ENCODE measurements at places on chromosomes 16 and 17.

GRCh38 chr17:72411124-72411563 is 290.3 kb downstream of the SOX9 start:
- DNase-seq, result no peak

DNA sequence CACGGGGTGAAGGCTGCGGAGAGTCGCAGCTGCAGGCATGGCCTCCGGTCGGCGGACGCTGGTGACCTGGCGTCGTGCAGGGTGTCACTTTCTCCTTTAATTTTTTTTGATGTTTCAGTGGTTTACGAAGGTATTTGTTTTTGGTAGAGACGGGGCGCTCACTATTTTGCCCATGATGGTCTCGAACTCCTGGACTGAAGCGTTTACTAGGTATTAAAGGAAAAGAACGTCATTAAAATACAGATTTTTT is 17.1 kb downstream of the ZNF213 start:
- DNase-seq, result no peak

- no peak for DNase-seq
Observed at GRCh38 chr17:75069783-75070182, 18.0 kb upstream of the SLC16A5 start.

DNA sequence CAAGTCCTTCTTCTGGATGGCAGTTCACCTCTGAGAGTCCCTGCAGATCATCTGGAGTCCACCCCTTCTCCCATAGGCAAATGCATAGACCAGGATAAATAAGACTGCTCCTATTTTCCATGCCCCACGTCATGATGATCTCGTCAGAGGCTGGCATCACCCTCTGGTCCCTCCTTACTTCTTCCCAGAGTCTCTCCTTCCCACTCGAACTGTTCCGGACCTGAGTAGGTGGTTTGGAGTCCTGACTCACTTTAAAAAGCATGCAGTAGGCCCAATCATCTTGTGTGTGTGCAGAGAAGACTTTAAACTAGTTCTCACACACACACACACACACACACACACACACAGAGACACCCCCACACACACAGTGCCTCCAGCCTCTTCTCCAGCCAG is 72.0 kb downstream of the SOX9 start:
- DNase-seq, result no peak

GRCh38 chr16:84451781-84452180 is 52.7 kb downstream of the MEAK7 start:
- no peak for DNase-seq

GRCh38 chr16:85201574-85201973 is 89.3 kb upstream of the CIBAR2 start:
- no peak for DNase-seq

DNA sequence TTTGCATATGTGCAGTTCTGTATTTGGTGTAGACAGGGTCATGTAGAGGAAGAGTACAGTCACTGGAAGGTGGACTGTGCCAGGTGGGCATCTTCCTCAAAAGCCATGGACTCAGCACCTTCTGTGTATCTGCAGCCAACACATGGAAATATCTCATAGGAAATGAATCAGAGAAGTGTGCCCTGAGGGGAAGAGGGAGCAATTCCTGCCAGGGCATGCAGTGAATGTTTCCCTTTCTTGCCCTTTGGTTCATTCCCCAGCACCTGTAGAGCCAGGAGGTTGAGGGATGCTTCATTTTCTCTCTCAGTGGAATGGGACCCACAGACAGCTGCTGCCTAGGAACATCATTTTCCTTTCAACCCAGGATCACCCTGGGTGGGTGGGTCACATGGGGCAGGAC is 146.1 kb upstream of the HSBP1 start:
- DNase-seq, result no peak

DNA sequence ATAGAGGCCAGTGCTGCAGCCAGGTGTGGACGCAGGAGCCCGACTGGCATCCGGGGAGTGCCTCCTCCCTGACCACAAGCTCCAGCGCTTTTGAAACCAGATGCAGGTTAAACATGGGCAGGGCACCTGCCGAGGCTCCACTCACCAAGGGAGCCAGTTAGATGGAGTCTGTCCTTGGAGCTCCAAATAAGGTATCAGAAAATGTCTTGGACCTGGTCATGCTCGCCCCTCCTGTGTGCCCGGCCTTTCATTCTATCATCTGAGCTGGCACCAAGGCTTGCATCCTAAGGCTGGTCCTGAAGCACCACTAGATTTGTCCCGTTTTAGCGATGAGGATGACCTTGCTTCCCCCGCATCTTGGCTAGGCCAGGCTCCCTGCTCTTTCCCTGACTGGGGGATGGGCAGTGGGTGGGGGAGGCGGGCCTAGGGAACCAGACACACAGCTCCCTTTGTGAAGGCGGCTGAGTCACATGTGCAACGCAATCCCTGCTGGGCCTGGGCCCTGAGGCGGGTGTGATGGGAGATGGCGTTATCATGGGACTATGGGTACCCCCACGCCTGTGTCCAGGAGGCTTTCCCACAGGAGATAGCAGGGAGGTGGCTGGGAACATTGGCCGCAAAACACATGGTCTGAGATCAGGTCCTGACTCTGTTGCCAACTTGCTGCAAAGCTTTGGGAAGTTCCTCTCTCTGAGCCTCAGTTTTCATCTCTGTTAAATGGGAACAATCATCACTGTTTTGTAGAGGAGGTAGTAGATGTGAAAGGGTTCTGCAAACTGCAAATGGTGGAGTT is 5.0 kb upstream of the ADGRG1 start:
- DNase-seq, result no peak

DNA sequence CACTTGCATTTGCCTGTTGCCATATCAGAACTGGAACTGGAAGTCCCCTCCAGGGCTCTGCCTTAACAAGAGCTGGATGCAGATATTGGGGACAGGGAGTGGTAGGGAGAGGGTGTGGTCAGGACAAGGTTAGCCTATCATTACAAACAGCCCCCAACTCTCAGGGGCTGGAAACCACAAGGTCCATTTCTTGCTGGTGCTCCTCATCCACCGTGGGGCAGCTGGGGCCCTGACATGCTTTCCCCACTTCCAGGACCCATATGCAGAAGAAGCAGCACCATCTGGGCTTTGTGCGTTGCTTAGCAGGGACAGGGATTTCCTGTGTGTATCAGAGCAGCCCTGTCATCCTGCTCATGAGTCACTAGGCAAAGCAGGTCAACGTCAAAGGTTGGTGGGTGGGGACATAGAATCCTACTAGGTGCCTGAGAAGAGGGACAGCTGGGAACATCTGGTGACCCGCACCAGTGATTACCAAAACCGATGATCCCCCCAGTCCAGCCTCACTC is 26.9 kb downstream of the RGS9 start:
- no peak for DNase-seq

GRCh38 chr17:79324194-79324593 is 249.6 kb downstream of the ENGASE start:
- no peak for DNase-seq

DNA sequence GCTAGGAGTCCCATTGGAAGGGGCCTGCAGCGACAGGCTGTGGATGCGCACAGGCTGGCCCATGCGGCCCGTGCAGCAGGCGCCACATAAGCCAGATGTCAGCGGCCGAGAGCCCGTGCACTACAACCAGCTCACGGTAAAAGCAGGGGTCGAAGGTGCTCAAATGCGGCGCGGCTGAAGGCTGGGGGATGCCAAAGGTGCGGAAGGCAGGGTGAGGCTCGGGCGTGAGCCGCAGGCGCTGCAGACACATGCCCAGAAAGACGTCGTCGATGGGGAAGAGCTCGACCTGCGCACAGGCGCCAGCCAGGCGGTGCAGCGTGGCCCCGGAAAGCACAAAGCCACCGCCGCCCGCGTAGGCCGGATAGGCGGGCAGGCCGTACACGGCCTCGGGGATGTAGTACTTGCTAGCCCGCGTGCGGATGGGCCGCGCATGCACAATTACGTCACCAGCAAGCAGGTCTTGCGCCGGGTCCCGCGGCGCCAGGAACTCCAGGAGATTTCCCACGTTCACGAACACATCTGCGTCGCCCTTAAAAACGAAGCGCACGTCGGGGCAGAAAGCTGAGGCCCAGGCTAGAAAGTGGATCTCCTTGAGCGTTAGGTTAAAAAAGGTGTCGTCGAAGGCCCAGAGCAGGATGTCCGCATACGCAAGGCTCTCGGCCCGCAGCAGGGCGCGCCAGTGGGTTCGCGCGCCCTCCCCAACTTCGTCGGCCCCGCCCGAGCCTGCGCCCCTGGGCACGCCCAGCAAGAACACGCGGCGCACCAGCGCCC is 1.3 kb downstream of the B3GNT9 start:
- DNase-seq, result no peak

- DNase-seq, result no peak
Observed at GRCh38 chr16:88972349-88972748, 4.7 kb downstream of the CBFA2T3 start.

- no peak for DNase-seq
Observed at GRCh38 chr16:85494315-85494714, 118.8 kb upstream of the GSE1 start.

DNA sequence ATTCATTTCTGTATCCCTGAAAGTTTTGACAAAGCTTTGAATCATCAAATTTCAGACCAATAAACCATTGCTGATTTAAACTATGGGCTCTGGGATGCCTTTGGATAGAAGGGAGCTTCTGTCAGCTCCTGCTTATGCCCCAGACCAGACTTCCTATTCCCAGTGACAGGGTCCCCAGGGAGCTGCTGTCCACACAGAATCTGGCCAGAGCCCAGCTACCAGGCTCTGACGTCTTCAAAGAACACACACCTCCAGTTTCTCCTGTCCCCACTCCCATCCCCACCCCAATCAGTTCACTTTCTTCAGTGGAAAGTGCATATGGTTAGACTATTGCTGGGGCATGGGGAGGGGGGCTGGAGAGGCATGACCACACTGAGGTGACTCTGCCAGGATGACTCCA is 51.6 kb upstream of the SREBF1 start:
- DNase-seq, result no peak

DNA sequence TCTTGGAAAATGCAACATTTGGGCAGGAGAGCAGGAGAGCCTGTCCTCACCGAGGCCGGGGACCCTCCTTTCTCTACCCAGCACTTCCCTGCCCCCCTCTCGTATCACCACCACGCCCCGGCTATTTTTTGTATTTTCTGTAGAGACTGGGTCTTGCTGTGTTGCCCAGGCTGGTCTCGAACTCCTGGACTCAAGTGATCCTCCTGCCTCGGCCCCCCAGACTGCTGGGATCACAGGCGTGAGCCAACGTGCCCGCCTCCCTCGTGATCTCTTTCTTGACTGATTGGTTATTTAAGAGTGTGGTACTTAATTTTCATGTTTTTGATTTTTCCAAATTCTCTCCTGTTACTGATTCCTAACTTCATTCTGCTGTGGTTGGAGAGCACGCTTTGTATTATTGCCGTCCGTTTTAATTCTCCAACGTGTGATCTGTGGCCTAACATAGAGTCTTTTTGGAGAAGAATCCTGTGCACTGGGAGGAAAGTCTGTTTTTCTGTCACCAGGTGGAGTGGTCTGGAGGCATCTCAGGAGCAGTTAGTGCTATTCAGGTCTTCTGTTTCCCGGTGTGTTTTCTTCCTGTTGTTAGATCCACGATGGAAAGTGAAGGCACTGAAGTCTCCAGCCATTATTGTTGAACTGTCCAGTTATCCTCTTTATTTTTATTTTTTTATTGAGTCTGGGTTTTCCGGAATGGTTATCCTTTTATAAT is 40.4 kb downstream of the ZNF778 start:
- DNase-seq, result no peak

DNA sequence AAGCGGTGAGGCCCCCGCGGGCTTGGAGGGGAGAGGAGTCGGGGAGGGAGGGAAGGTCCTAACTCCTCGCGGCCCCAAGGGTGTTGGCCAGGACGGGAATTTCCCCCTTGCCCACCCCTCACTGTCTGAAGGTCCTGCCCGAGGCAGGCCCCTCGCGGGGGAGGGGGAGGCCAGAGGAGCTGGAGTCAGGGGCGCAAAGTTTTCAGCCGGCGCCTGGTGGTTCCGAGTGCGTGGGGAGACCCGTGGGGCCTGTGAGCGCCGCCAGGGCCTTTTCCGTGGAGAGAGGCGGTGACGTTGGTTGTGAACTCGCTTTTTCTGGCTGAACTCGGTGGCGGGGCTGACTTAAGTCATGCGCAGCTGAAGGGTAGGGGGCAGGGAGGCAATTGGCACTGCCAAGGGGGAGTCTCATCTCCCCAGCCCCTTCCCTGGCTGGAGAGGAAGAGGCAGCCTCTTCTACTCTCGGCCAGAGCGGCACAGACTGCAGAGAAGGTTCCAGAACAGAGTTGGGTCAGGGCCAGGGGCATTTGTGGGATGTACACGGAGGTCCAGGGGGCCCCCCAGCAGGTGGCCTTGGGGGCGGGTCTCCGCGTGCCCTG is 1.5 kb downstream of the CACNA1H start:
- DNase-seq, result no peak

DNA sequence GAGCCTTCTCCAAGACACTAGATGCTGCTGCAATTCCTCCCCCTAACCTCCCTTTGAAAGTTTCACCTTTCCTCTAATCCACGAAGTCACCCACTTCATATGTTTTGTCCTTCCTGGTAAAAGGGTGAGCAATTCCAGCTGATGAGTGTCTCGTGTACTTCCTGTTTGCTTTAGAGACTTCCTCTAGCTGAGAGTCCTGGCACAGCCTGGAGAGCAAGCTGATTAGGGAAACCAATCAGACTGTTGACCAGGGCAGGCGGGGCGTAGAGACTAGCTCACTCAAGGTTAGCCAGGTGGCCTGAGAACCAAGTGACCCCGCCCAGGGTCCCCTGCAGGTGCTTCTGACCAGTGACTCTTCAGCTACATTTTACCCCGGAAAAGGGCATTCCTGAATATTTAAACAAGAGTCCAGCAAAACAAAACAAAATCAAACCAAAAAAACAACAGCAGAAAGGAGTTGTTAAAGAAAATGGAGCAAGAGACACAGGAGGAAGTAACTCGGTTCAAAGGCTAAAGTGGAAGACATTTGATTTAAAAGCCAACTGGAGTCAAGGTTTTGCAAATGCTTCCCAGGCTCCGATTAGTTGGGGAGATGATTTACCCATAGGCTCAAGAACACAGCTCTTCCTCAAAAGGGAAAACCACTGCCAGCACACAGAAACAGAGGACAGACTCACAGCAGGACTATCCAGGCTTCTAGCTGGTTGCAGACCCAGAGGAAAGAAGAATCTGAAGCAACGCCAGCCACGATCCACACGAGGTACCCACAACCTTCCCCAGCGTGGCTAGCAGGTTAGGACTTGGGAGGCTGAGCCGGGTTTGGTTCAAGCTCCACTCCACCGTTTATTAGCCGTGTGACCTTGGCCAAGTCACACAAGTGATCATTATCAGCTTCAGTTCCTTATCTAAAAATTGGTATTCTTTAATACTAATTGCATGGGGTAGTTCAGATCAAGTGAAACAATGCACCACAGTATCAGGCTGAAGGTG is 13.4 kb downstream of the HSPB9 start:
- no peak for DNase-seq

- no peak for DNase-seq
Observed at GRCh38 chr16:57838161-57838560, 35.9 kb upstream of the KIFC3 start.

GRCh38 chr16:19882186-19882585 is 2.5 kb downstream of the GPRC5B start:
- DNase-seq, result no peak

GRCh38 chr17:5583426-5584382 is 605 bp downstream of the NLRP1 start:
- no peak for DNase-seq

GRCh38 chr17:57900991-57901743 is 51.3 kb upstream of the MRPS23 start:
- DNase-seq, result no peak

- no peak for DNase-seq
Observed at GRCh38 chr17:63140255-63140654, 174.2 kb downstream of the TANC2 start.

Measured in T follicular helper cell (primary cell).